Lower lobe of right lung (tissue), 2 donors: ENCODE measurements at places on chromosomes 2 and 18. TPM values are rescaled to one million over a fixed set of nuclear protein-coding genes. Genes with fewer than 3 reads are reported as not detected.

Gene PJVK
- 3.0 TPM for total RNA-seq

Gene TMEM198
- 1.4 TPM for total RNA-seq

Gene FBXO36
- total RNA-seq, result 3.3 TPM

Gene FAM98A
- total RNA-seq, result 40.4 TPM

Gene CNGA3
- 0.18 TPM for total RNA-seq

DNA sequence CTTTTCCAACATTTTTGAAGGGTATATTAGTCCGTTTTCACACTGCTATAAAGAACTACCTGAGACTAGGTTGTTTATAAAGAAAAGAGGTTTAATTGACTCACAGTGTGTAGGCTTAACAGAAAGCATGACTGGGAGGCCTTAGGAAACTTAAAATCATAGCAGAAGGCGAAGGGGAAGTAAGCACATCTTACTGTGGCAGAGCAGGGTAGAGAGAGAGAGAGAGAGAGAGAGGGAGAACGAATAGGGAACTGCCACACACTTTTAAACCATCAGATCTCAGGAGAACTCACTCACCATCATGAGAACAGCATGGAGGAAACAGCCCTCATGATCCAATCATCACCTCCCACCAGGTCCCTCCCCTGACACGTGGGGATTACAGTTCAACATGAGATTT, 420.3 kb downstream of the SOCS6 start:
- no peak for DNase-seq

- no peak for DNase-seq
Measured at GRCh38 chr2:46858702-46859090, 56.9 kb downstream of the MCFD2 start.

DNA sequence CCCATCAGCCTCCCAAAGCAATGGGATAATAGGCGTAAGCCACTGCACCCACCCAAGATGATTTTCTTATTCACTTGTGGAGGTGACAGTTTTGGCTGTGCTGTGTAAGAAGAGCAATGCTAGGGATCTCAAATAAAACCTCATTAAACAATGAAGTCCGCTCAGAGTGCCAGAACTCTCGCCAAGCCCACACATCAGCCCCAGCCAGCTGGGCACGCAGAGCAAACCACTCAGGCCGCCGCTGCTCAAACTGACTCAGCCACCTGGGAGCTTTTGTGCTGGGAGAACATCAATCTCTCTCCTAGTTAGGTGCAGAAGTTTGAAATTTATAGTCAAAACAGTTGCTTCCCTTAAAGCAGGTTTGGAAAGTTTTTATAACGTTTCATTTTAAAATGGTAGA, 47.6 kb downstream of the RNF152 start:
- no peak for DNase-seq

GRCh38 chr18:76451396-76452331, 43.4 kb downstream of the ZNF516 start:
- peak; percentile 44 for DNase-seq

DNA sequence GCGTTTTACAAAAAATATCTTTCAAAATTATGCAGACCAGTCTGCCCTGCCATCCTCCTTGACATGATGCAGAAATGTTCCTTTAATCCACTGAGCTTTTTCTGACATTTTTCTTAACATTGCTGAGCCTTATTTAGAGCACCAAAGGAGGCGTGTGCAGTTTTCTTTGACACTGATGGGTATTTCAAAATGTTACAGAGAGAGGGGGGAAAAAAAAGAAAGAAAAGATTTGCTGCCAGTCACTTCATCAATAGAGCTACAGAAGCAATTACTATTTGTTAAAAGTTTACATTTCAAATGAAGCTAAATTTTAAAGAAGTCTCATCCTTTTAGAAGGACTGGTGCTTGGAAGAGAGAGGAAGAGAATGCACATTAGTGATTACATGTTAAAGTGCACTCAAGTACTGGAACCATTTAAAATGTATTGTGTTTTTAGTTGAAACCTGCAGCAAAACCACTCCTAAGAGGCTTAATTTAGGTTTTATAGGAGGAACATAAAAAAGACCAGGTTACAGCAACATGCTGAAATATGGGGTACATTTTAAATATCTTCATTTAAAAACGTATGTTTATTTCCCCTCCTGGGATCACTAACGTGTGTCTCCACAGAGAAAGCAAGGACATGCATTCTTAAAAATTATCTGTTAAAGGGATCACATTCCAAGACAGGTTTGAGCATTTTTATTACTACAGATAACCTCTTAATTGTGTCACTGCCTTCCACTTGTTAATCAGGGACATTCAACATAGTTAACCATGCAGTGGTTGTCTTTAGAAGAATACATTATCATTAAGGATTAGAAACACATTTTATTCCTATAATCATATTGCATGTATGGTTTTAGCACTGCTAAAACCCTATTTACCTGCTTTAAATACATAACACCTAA, 258.4 kb downstream of the MEIS1 start:
- no peak for DNase-seq

DNA sequence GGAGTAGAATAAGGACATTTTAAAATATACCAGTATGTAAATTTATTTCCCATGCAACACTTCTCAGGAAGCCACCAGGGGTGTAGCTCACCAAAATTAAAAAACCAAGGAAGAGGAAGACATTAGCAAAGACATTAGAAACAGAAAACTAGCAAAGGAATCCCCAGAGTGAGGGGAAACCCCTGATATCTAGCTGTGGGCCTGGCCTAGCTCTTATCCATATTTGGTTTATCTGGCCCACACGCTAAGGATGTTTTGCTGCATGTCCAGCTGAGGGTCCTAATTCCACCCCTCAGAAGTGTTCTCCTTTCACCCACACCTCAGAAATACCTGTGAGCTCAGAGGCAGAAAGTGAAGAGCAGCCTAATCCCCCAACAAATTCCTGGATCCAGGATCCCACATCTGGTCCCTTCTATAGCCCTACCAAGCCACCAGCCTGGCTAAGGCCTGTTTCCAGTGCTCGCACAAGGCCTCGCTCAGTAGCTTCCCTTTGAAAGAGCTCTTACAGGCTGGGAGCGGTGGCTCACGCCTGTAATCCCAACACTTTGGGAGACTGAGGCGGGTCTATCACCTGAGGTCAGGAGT, 17.4 kb downstream of the OSBPL1A start:
- DNase-seq, result no peak

DNA sequence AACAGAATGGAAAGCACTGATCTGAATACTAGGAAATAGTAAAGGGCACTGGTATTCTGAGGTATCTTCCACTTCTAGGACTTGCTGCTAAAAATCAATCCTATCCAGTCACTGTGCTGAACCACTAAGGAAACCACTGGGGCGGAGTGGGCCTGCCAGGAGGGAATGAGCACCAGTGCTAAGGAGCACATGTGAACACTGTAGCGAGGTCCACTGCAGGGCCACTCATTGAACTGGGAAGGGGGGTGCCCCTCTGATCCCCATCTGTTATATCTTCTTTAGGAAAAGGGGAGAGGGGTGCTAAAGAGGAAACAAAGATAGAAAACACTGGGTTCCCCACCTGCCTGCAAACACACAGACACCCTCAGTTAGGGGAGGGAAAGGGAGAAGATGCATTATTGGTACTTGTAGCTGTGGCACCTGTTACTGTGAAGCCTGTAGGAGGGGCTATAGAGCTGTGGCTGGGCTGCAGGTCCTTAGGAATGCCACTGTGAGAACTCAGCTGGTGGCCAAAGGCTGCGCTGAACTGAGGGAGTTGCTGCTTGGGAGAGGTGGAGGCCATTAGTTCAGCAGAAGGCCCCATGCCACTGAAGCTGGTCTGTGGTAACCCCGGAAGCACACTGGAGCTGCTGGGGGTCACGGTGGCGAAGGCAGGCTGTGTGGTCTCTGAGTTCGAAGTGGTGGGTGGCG, 81.8 kb downstream of the INO80D start:
- DNase-seq, result no peak

GRCh38 chr2:60853531-60853930, 27.8 kb upstream of the REL start:
- no peak for DNase-seq

DNA sequence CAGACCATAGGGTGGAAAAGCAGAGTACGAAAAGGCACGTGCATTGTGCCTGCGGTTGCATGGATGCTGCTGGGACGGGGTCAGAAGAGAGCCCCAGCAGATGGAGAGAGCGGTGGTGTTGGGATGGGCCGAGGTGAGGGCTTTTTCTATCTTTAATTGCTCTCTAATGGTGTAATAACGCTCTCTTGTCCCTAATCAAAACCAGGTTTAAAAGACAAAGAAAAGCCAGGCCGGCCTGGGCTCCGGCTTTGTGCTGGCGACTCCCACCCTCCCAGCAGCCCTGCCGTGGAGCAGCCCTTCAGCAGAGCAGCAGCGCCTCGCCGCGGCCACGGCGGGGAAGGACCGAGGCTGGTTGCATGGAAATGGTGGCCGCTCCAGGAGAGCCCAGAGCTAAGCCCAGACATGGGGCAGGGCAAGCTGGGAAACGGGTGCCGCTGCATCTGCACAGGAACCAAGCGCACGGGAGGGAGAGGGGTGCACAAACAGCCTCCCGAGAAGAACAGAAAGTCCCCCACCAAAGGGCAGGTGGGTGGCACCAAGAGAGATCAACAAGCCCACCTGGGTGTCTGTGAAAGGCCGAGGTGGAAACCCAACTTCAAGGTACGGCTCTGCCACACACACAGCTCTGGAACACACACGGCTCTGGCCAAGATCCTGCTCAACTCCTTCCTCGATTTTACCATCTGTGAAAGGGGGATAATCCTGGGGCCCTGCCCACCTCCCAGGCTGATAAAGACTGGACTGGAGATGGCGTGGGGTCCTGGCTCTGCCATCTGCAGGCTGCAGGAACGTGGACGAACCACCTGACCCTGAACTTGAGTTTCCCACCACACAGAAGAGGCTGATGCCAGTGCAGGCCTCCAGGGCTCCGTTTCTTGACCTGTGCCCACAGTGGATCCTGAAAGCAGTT, 15.0 kb downstream of the HS1BP3 start:
- peak; percentile 85 for DNase-seq

- DNase-seq, result no peak
Measured at GRCh38 chr2:17107151-17107550, 411.1 kb downstream of the RAD51AP2 start.

DNA sequence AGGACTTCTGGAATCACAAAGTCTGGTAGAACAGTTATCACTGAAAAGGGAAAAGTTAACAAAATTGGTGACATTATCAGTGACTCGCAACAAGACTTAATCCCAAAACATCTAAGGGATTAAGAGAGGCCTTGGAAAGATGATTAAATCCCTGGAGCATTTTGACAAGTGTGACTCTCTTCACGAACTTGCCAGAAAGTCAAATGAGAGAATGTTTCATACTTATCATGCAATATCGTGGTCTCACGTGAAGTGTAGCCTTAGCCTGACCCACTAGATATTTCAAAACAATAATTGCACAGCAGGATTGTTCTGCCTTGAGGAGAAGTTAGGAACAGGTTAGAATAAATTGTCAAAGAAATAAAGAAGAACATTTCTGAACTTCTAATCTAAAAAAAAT, 104.5 kb downstream of the COL6A3 start:
- DNase-seq, result no peak
